ENCODE measurements at places on chromosomes 4 and X. TPM values are rescaled to one million over a fixed set of nuclear protein-coding genes. Genes with fewer than 3 reads are reported as not detected.

PNMA3 gene
- 7.4 TPM for total RNA-seq

FRMD7 gene
- total RNA-seq = not detected

DNA sequence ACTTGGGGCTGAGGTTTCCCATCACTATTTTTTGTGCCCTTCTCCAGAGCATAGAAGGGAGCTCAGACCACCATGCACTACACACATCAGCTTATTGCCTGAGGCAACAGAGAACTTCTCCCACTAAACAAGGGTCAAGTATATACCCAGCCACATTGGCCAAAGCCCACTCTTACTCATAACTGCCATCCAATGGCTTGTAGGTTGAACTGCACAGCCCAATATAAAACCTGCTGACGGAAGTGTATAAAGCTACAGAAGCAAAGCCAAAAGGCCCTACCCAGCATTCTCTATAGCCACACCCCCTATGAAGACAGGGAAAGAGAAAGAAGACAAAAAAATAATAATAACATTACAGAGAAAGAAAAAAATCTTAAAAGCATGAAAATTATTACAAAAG is 139.7 kb downstream of the LRBA start:
- no peaks in the 10 kb centered on the region for H3K27me3 ChIP-seq
- peaks cover 22% of the 10 kb centered on the region for H3K36me3 ChIP-seq
- no peaks in the 10 kb centered on the region for H3K4me1 ChIP-seq
- DNase-seq = no peak

INTS6L gene
- total RNA-seq = 7.0 TPM

CSAG1 gene
- not detected for total RNA-seq

- no peak for DNase-seq
- H3K27ac ChIP-seq = no peak overlapping the region
- H3K4me1 ChIP-seq = no peaks in the 10 kb centered on the region
- H3K4me3 ChIP-seq = no peak overlapping the region
- H3K36me3 ChIP-seq = peaks cover 9% of the 10 kb centered on the region
Measured at GRCh38 chrX:154058214-154058997, 38.7 kb upstream of the IRAK1 start.

- no peak overlapping the region for H3K4me3 ChIP-seq
- H3K4me1 ChIP-seq = no peaks in the 10 kb centered on the region
- H3K27me3 ChIP-seq = no peaks in the 10 kb centered on the region
- no peak for DNase-seq
- no peak overlapping the region for H3K27ac ChIP-seq
- no peaks in the 10 kb centered on the region for H3K36me3 ChIP-seq
Measured at GRCh38 chr4:156190615-156191014, 236.9 kb upstream of the CTSO start.

GLRA2 gene
- total RNA-seq = not detected

GRCh38 chr4:177569434-177569833 is 127.2 kb upstream of the AGA start:
- H3K27me3 ChIP-seq = no peaks in the 10 kb centered on the region
- no peak overlapping the region for H3K4me3 ChIP-seq
- DNase-seq = no peak
- H3K4me1 ChIP-seq = no peaks in the 10 kb centered on the region
- H3K36me3 ChIP-seq = no peaks in the 10 kb centered on the region

- H3K36me3 ChIP-seq = peaks cover 64% of the 10 kb centered on the region
- H3K4me3 ChIP-seq = no peak overlapping the region
Measured at GRCh38 chr4:113496698-113497097, 264.8 kb downstream of the CAMK2D start.

DNA sequence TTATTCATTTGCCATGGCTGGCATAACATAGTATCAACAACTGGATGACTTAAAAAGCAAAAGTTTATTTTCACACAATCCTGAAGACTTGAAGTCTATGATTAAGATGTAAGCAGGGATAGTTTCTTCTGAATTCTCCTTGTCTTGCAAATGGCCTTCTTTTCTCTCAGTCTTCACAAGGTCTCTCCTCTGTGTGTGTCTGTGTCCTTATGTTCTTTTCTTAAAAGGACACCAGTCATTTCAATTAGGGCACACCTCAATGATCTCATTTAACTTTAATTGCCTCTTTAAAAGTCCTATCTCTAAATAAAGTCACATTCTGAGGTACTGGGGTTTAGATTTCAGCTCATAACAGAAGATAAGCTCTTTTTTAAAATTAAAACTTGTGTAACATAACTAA is 399.7 kb downstream of the PABPC4L start:
- H3K4me3 ChIP-seq = no peak overlapping the region
- H3K36me3 ChIP-seq = no peaks in the 10 kb centered on the region
- no peaks in the 10 kb centered on the region for H3K27me3 ChIP-seq
- H3K27ac ChIP-seq = no peak overlapping the region

FSTL5 gene
- total RNA-seq = 1.1 TPM

S100P gene
- not detected for total RNA-seq

WDR17 gene
- 9.2 TPM for total RNA-seq

DNA sequence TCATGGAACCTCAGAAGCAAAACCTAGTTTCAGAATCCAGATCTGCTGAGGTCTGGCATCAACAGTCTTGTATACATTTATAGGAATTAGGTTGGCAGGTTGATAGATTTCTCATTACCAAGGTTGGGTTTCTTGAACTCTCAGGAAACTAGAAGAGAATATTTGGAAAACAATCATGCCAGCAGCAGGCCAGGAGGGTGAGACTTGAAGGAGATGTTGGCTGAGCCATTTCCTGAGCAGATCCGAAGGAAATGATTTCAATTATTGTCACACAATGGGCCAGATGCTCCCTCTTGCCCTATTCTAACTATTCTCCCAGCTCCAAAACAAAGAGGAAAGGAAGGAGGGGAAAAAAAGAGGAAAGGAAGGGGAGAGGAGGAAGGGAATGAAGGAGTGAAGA is 45.2 kb downstream of the SHROOM4 start:
- H3K4me3 ChIP-seq = no peak overlapping the region
- H3K4me1 ChIP-seq = no peaks in the 10 kb centered on the region
- no peaks in the 10 kb centered on the region for H3K36me3 ChIP-seq
- no peak overlapping the region for H3K27ac ChIP-seq
- H3K27me3 ChIP-seq = no peaks in the 10 kb centered on the region

Measured in endodermal cell (in vitro differentiated cells).